Neuronal stem cell (in vitro differentiated cells): ENCODE measurements at places on chromosomes 2 and 18.

GRCh38 chr18:48866028-48866733 is 84.6 kb downstream of the SMAD7 start:
- no peak for DNase-seq

DNA sequence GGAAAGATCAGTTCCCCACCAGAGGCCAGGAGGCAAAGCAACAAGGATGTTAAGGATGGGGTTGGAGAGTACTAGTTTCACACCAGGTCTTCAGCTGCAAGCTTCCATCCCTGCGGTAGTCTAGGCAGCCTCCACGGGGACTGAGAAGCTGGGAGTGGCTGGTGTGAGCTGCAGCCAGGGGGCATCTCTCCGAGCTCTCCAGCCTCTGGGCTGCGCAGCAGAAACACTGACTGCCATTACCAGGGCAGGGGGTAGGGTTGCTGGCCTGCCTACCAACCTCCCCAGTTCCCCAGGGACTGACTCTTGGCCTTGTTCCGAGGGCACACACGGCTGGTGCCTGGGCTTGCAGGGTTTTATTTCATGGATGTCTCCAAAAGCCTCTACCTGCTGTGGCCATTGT is 15.9 kb downstream of the GATA6 start:
- DNase-seq, result no peak

DNA sequence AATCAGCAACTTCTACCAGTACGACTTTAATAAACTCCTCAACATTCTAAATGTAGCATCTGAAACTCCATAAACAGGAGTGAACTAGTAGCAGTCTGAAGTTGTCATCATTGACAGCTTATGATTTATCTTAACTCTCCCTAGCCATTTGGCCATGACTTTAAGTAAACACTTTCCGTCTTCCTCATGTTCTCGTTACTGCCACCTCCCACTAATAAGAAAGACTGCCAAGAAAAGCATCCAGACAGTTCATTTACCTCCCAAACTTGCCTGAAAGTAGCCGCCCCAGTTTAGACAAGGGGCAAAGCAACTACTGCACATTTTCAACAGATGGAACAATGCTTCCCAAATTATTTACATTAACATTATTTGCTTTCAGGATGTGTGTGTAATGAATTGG is 287.5 kb downstream of the OSR1 start:
- no peak for DNase-seq

- DNase-seq, result no peak
Observed at GRCh38 chr2:111128096-111128495, 7.4 kb downstream of the BCL2L11 start.

DNA sequence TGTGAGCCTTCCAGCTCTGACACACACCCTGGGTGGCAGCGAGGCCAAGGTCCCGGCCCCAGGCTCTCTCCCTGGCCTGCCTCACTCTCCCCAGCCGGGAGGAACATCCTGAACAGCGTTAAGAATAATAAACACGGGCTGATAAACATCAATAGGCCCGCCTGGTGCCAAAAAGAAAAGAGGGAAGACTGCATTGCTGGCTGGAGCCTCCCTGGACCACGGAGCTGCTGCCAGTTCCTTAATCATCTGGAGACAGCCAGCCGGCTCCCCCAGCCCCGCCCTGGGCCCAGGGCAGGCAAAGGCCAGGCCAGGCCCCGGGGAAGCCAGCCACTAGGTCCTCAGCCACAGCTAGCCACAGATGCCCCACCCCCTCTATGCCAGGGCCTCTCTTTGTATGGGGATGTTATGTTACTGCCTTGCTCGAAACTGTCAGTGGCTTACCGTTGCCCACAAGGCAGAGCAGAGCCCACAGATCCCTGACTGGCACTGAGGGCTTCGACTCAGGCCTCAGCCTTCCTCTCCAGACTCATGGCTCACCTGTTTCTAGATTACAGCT is 293.7 kb downstream of the DYSF start:
- DNase-seq, result no peak

- DNase-seq, result no peak
Observed at GRCh38 chr18:52325997-52326396, 14.0 kb upstream of the DCC start.

DNA sequence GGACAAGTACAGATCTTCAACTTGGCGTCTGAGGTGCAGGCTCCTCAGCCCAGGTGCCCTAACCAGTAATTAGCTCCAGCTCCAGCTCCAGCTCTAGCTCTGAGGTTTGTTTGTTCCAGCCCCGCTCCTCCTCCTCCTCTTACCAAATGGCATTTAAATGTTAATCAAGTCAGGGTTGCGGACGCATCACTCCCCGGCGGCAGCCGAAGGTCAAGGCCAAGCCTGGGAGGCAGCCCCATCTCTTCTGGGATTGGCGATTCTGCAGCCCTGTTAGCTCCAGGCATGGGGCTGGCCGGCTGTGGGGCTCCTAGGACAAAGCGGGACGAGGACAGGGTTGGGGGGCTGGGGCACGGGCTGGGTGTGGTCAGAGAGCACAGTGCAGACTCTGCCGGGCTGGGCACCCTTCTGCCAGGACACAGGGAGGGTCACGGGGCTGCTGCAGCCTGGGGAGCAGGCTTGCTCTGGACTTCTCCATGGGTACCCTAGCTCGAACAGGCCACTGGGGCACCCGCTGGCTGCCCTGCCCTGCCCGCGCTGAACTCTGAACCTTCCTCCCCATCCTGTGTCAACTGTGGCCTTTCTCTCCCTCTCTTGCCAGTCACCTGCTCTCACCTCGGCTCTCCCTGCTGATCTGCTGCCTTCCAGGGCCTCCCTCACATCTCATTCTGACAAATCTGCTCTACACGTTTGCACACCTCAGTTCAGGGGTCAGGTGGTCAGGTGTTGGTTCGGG is 203.3 kb downstream of the CELF4 start:
- DNase-seq, result no peak

DNA sequence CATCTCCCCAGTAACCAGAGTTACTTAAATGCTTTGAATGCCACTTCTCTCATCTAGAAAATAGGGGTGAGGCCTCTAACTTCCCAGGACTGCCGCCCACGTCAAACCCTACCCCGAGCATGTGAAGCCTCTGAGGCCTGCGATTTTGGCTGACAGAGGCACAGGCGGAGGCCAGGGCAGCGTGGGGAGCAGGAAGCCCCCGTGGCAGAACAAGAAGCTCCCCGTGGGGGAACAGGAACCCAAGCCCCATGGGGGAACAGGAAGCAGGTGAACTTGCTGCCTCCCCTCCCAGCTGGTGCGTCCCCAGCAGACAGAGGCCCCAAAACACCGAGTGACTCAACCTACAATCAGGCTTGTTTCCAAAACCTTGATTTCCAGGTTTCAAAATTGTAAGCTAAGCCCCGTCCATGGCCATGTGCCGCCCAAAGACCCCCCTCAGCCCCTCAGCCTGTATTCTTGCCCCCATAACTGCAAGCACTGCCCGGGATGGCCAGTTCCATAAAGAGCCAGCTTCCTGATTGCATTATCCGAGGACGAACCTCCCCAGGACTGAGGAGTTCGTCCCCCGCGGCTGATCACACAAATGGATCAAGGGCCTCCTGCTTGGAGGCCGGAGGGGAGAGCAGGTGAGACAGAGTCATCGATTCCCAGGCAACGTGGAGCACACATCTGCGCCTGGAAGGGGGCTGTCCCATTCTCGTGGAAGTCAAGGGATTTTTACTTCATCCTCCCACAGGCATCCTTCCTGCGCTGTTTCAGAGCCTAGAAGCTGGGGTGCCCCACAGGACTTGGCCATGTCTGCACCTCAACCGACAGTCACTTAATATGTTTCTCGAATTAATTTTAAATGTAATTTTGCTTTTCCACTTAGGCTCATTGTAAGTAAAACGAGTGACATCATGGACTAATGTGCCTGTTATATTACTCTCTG is 36.3 kb upstream of the CTDP1 start:
- DNase-seq, result no peak

DNA sequence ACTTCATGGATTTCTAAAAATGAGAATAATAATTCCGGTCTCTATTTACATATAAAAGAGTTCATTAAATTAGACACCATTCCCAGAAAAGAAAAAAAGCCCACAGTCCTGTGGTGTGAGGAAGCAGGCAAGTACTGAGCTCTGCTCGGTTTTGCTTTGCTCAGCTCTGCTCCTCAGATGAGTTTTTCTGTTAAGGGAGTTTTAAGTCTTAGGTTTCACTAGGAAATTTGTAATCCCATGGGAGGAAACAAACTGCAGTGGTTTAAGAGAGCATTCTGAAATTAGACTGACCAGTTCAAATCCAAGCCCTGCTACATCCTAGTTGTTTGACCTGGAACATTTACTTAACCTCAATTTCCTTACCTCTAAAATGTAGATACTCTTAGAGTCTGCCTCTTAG is 338.6 kb upstream of the MMADHC start:
- DNase-seq, result no peak

DNA sequence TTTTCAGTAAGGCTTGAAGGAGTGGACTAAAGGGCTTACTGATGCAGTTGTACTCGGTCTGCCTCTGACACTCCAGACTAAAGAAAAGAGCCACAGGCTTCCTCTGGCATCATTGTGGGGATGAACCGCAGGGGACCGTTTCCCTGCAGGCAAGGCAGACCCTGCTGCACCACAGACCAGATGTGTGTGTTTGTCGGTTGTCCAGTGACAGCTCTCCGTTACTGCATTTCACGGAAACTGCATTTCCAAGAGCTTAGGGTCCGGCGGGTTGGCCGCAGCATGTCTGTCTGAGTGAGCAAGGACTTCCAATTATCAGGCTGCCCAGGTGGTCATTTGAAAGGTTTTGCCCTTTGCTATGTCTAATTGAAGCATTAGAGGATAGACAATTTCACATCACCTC is 98.1 kb downstream of the FAM210A start:
- no peak for DNase-seq

GRCh38 chr18:40055262-40055661 is 1899.8 kb upstream of the PIK3C3 start:
- DNase-seq, result no peak

- no peak for DNase-seq
Observed at GRCh38 chr2:53505826-53506225, 261.8 kb upstream of the CHAC2 start.

GRCh38 chr2:236366397-236366796 is 102.2 kb upstream of the ASB18 start:
- DNase-seq, result no peak

GRCh38 chr2:149089068-149089467 is 50.6 kb downstream of the LYPD6B start:
- no peak for DNase-seq
